AML-193 (cell line): ENCODE measurements at places on chromosomes 5 and 9.
A peak's percentile ranks its signal among the peaks of the same experiment; 100 is the strongest.

GRCh38 chr5:56625541-56625940 is 189.8 kb upstream of the MAP3K1 start:
- no peak for DNase-seq

DNA sequence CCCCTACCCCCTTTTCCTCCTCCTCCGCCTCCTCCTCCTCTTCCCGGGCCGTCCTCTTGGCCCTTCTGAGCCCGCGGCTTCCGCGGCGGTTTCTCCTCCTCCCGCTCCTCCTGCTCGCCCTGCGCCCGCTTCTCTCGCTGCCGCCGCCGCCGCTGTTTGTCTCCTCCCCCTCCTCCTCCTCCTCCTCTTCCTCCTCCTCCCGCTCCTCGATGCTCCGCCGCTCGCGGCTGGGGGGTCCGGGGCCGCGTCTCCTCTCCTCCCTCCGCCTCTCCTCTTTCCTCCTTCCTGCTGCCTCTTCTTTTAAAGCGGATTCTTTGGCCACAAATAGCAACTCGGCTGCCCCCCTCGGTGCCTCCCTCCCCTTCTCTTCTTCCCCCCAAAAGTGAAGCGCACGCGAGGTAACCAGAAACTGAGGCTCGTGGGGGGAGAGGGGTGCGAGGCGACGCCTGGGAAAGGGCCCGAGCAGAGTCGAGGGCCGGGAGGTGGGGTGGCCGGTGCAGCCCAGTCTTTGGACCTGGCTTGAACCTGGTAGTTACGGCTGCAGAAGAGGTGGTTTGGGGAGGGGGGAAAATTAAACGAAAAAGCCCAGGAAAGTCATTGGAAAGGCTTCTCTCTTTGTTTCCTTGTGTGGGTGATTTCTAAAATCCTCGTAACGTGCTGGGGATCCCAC is 1058.5 kb upstream of the DMAC1 start:
- no peak for DNase-seq

- DNase-seq, result no peak
Measured at GRCh38 chr9:111843971-111844370, 49.2 kb upstream of the SHOC1 start.

GRCh38 chr5:170144286-170145023 is 38.8 kb downstream of the FOXI1 start:
- no peak for DNase-seq

DNA sequence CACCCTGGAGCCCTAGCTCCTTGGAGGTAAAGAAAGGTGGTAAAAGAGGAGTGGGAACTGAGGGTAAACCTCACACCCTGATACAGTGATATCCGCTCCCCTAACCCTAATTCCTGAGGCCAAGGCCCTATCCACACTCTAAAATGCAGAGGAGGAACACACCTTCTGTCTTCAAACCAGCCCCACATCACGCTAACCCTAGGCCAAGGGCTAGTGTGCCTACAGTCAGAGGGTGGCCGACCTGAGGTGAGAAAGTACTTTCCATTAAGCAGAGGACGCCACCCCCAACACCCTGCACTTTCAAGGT is 590 bp downstream of the HDAC3 start:
- no peak for DNase-seq

DNA sequence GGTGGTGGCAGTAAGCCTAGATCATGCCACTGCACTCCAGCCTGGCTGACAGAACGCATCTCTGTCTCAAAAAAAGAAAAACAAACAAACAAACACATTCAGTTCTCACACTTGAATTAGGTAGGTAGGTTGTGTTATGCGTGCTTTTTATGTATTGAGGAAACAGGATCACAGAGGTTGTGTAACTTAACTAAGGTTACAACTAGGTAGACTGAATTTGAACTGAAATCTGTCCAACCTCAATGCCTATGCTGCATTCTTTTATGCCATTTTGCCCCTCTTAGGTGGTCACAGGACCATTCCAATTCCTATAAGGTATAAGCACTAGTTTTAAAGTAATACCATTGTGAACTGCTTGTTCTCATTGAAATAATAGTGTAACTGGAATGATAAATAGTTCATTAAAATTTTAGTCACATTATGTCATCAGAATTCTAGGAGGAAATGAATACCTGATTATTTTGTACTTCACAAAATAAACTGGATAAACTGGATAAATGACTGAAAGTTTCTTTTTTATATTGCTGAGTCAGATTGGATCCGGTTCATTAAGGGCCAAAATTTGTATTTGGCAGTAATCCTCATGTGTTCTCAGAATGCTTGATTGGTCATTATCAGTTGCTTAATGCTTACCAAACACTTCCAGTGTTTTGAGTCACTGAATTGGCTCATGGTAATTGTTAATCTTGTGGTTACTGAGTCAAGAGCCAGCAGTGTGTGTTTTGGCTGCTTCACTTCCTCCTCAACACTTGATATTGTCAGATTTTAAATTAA is 7.1 kb downstream of the UBAP1 start:
- peak; percentile 94 for DNase-seq

DNA sequence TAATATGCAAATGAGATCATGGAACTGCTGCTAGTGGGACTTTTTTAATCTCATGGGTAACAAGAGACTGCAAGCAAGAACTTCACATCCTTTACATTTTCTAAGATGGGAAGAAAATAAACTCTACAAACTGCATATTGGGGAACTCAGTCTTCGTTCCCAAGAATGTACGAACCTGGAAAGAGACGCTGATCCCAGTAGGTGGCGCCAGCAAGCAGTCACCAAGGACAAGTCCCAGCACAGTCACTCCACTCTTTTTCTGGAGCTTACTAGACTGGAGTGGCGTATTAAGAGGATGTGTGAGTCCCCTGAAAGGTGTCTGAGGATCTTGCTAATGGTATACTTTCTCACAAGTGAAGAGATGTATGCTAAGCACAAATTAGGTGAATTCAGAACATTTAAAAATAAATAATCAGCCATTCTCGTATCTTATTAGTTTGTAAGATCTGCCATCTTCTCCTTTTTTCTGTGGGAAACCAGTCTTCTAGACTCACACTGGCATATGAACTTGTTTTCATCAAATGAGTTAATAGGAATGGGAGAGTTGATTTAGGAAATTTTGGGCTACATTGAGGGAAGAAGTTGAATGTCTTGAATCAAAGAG is 16.0 kb upstream of the PUM3 start:
- peak; percentile 42 for DNase-seq

GRCh38 chr9:81822301-81822865 is 105.8 kb upstream of the SPATA31D4 start:
- no peak for DNase-seq

- DNase-seq, result no peak
Measured at GRCh38 chr9:137879566-137880150, 2.1 kb downstream of the CACNA1B start.
